ENCODE measurements at places on chromosomes 16 and 17.

DNA sequence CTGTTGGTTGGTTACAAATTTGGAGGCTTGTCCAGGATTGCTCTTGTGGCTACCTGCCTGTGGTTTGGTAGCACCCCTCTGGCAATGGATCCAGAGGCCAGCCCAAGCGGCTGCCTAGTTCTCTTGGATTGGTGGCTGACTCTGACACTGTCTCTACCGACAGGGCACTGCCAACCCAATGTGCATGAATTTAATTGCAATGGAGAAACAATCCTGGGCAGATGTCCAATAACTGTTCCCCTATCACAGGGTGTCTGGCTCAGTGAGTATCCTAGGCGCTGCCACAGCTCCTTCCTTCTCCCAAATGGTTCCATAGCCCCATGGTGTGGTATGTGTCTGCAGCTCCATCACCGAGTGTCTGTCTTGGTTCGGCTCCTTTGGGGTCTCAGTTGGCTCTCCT lies 19.5 kb downstream of the N4BP1 start:
- no peak for DNase-seq

DNA sequence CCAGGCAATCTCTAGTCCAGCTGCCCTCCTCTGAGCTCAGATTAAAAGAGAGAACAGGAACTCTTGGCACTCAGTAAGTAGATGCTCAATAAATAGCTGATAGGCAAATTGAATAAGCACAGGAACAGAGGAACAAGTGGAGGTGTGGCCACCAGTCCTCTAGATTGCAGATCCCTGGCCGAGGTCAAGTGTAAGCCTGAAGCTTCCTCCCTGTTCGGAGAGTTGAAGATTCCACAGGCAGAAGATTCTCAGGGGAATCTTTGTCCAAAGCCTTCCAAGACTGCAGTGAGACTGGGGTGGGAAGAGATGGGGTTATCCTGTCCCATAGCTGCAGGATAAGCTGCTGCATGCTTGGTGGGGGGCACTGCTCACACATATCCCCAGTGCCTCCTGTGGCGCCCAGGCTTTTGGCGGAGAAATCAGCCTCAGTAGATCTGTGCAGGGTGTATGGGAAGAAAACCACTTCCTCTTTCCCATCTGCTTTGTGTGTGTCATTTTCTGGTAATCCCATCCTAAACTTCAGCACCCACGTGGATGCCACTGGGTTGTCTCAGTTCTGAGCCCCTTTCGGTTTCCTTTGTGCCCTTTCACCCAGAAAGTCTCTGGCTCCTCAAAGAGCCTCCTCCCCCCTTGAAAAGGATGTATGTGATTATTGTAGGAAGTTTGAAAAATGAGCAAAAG lies 12.1 kb downstream of the CD300A start:
- no peak for DNase-seq

- DNase-seq, result no peak
These were observed 64.1 kb downstream of the NEUROD2 start for GRCh38 chr17:39543664-39544063.

DNA sequence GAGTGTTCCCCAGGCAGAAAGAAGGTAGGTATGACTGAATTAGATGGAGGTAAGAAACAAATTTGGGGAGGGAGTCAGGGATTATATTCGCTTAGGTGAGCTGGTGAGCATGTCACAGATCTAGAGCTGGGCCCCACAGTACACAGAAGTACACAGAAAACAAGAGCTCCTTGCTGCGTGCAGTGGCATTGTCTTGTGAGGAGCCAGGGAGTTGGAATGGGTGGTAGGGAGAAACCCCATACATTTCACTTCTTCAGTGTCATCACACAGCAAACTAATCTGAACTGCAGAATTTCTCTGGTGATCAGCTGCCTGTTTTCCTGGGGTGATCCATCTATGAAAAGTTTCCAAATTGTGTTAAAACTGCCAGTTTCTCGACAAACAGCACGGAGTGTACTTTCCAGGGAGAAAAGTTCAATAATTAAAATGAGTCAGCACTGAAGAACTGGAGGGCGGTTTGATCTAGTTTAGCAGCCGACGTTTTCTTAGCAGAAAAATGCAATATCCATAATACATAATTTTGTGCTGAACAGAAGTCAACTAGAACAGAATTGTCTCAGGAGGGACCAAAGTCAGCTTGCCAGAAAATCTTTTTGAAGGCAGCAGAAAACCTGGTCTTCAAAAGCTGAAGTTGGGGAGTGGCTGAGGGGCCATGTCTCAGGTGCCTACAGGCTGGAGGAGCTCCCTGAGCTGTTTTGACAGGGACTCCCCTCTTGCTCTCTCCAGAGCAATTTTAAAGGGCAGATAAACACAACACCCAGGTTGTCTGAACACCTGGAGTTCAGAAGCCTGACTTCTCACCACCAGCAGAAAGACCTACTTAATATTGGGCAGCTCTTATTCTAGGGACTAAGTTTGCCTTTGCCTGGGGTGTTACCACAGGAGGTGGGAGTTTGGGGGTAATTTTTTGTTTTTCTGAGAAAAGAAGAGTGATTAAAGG lies 448.6 kb downstream of the CA10 start:
- DNase-seq, result no peak

- no peak for DNase-seq
These were observed 21.1 kb downstream of the FOXN1 start for GRCh38 chr17:28527181-28527681.

DNA sequence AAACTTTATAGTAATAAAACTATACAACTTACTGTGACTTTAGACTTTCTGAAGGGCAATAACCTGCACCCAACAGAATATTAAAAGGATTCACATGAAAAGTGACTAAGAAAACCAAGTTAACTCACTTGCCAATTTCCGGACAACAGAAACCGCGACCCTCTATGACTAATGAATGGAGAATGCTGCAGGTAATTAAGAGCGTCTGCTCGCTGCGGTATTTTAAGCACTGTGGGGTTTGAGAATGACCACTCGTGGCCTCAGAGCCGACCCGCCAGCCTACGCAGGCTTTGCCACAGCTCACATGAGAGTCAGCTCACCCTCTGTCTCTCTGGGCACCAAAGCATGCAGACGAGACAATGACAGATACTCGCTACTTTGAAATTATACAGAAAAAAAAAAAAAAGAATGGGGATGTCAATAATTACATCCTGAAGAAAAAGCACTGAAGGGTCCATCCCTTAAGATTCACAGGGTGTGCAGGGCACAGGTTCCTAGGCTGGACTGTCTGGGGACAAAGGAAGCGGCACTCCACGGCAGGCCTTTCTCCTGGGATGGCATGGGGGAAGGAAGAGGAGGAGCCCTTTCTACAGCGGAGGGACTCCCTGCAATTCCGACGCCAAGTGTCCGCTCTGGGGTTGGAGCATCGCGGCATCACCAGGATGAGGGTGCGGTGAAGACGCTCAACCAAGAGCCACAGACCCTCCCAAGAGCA lies 35.0 kb downstream of the ZCCHC14 start:
- peak; percentile 99 for DNase-seq

GRCh38 chr16:86783636-86784626 lies 205.6 kb downstream of the FOXL1 start:
- DNase-seq, result no peak

GRCh38 chr17:76536511-76537287 lies 810 bp downstream of the CYGB start:
- no peak for DNase-seq

- DNase-seq, result no peak
These were observed 3.9 kb upstream of the CDT1 start for GRCh38 chr16:88799569-88800276.

GRCh38 chr17:34378664-34379101 lies 15.7 kb upstream of the CCL1 start:
- no peak for DNase-seq

Data from ELR (cell line).